ENCODE measurements at places on chromosomes 11 and 22. TPM values are rescaled to one million over a fixed set of nuclear protein-coding genes. Genes with fewer than 3 reads are reported as not detected.
A peak's percentile ranks its signal among the peaks of the same experiment; 100 is the strongest.

- no peak for DNase-seq
Observed at GRCh38 chr11:36034551-36035331, 90.9 kb downstream of the LDLRAD3 start.

- no peak for DNase-seq
Observed at GRCh38 chr22:23657727-23658126, 25.6 kb upstream of the DRICH1 start.

- no peak for DNase-seq
Observed at GRCh38 chr11:133826866-133827265, 18.4 kb downstream of the SPATA19 start.

- no peak for DNase-seq
Observed at GRCh38 chr11:107676336-107677057, 35.4 kb downstream of the SLN start.

DNA sequence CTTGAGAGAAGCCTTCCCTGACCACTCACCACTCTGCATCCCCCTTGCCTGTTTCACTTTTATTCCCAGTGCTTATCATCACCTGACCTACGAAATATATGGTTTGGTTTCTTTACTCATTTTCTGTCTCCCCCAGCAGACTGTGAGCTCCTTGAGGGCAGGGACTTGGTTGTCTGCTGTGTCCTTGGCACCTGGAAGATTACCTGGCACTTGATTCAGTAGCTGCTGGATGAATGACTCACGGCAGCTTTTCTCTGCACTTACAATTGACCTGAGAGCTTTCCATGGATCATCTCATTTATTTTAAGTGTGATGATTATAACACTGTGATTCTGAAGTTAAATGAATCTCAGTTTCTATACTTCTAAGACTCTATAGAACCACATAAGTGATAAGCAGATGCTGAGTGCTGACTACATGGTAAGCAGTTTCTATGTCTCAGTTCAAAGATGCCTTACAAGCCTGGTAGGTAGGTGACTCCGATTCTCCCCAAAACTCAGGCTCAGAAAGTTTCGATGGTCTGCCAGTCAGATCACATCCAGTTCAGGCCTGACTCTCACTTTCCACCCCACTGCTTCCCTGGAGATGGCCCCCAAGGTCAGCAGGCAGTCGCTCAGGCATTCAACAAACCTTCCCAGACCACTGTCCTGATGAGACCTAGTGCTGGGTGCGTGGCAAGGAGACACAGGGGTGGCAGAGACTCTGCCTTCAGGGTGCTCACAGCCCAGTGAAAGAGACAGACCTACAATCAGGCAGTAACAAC lies 11.6 kb downstream of the IL2RB start:
- no peak for DNase-seq

DNA sequence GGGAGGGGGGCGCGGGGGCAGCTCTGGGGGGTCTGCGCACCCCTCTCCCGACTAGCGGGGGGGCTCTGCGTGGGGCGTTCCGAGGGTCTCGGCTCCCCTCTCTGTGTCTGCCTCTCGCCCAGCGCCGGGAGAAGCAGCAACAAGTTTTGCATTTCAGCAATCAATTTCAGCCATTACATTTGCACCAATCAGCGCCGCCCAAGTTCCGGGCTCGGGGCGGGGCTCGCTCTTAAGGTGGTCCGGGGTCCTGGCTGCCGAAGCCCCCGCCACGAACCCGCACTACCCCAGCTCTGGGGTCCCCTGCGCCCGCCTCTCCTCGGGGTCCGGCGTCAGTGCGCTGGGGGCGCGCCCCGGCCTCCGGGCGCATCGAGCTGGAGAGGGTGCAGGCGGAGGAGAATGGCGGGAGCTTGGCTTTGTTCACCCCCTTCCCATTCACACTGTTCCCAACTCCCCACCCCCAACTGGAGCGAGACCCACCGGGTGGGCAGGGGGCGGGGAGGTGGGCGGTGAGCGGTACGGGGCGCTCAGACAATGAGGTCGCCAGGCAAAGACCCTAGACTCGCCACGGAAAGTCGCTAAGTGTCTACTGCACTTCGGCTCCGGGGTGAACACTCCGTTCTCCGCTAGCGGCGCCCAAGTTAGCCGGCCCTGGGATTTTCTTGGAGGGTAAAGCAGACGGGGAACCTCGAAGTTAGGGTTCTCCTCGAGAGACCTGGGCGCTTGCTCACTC lies at the start of gene MN1:
Gene MN1 (minus strand): TSS at position 141 of the 730 bp plus-strand sequence. CDS start 1,213 bp downstream, outside the sequence.
- DNase-seq = no peak

DNA sequence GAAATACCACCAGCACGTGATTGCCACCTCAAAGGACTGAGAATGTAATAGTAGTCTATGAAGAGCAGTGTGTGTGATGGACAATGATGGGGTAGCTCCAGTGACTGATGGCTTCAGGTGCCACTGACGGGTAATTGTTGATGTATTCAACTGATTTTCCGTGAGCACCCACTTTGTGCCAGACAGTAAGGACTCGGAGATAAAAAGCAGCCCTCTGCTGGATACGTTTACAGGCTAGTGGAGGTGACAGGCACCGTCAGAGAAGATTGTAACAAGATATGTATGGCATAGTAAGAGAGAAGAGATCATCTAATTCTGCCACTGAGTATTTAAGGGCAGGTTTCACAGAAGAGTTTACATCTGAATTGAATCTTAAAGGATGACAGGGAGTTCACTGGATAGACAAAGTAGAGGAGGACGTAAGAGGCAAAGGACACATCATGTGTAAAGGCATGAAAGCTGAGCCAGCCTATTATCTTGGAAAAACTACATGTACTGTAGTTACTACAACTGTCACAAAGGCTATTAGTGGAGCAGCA lies 1.1 kb upstream of the ENTHD1 start:
- no peak for DNase-seq

DNA sequence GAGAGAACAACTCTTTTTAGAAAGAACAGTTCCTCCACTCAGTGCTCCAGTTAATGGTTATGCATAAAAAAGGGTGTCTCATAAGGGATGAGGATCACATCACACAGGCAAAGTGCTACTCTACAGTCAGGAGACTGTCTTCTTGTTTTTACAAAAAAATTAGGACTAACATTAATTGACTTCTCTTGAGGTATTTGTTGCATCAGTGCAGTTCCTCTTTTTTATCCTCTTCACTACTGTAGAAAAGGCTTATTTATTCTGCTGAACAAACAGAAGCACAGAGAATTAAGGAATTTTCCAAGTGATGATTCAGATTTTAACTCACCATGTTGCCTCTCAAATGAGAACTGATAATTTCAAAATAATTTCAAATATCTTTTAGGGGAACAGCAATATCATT lies 1.9 kb downstream of the MMP8 start:
- no peak for DNase-seq

GRCh38 chr11:20026629-20027555 lies 133.4 kb downstream of the DBX1 start:
- peak; percentile 81 for DNase-seq

- DNase-seq = no peak
Observed at GRCh38 chr11:118656563-118657165, 22.8 kb downstream of the TREH start.

- DNase-seq = no peak
Observed at GRCh38 chr11:64076758-64077157, 41.0 kb downstream of the FLRT1 start.

- DNase-seq = no peak
Observed at GRCh38 chr11:83035070-83035854, 36.4 kb downstream of the RAB30 start.

- DNase-seq = no peak
Observed at GRCh38 chr11:76119779-76120178, 86.5 kb downstream of the WNT11 start.

DNA sequence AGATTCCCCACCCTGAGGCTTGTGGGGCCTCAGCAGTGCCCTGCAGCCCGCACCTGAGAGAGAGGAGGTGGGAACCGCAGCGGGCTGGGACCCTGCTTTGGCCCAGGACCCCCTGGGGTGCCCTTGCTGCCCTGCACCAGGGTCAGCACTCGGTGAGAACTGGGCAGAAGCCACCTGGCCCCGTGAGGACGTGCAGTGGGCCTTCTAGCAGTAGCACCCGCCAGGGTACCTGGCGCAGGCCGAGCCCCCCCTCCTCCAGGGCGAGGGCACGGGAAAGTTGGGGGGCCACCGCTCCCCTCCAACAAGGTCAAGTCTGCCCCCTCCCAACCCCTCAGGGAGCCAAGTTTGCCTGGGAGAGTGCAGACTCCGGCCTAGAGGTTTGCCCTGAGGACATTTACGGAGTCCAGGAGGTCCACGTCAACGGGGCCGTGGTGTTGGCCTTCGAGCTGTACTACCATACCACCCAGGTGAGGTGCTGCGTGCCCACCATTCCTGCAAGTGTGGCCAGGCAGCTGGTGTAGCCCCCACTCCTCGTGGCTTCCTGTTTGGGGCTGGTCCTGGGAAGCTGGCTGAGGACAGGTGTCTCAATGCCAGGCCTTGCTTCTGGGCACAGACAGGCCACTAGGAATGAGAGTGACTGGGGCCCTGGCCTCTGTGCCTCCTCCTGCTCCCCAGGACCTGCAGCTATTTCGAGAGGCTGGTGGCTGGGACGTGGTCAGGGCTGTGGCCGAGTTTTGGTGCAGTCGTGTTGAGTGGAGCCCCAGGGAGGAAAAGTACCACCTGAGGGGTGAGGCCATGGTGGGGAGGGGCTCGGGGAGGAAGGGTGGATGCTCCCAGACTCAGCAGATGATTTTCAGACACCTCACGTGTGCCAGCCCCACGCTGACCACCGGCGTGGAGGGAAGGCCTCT lies 3.5 kb downstream of the PGGHG start:
- no peak for DNase-seq

DNA sequence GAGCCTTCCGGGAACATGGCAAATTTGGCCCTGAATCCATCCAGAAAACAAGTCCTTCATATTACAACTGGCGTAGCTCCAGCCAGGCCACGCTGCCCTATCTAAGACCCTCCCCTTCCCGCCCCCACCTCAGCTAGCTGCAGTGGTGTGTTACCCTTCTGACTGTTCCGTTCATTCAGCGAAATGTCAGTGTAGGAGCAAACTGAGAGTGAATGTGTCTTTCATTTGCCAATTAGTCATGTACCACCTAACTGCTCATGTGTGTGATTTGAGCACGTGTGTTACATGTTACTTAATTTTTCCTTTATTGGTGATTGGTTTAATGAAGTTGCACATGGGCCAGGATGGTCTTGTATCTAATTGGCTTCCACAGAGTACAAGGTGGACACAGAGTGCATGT lies 34.8 kb upstream of the POU2AF1 start:
- no peak for DNase-seq

DNA sequence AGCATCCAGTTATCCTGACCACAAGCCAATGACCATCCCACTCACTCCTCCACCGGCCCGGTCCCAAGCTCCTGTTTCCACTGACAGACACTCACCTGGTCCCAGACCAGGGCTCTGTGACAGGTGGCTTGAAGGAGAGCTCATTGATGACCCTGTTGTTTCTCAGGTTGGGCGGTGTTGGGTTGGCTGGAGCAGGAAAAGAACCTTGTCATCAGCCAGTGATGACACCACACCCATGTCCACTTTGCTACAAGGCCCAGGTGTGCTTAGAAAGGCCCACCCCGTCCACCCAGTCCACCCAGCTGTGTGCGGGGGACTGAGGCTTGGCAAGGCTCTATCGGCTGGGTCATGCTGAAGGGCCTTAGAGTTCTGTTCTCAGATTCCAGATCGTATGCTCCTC lies 42.9 kb downstream of the GAB4 start:
- DNase-seq = no peak

GRCh38 chr11:13053255-13053917 lies 44.3 kb downstream of the RASSF10 start:
- no peak for DNase-seq

DNA sequence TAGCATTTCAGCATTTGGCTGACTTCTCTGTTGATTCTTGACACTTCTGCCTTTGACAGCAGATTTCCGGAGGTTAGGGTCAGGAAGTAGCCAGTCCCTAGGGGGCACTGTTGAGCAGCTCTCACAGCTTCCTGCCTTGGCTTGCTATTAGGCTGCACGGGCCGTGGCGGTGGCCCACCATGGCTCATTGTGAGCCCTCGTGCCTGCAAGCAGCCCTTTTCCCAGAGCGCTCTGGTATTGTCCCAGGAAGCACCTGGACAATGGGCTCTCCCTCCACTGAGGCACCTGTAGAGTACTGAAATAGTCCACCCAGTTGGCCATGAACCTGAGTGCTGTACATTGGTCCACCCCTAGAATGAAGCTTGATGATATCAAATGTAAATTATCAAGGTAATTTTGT lies 100.2 kb upstream of the GAL start:
- peak; percentile 19 for DNase-seq

DNA sequence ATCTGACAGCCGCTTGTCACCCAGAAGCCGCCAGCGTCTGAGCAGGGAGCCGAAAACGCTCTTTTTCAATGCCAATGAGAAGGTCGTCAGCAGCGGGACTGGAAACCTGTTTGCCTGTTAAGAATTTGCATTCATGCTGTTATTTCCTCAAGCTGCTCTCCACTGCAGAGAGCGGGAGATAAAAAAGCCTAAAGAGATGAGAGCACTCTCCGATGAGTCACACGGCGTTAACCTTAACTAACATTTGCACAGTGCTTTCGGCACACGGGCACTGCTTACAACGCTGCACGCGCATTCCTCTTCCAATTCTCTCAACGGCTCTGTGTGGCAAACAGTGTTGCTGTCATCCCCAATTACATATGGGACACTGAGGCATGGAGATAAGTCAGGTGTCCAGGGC lies 40.0 kb upstream of the RTL6 start:
- no peak for DNase-seq

DNA sequence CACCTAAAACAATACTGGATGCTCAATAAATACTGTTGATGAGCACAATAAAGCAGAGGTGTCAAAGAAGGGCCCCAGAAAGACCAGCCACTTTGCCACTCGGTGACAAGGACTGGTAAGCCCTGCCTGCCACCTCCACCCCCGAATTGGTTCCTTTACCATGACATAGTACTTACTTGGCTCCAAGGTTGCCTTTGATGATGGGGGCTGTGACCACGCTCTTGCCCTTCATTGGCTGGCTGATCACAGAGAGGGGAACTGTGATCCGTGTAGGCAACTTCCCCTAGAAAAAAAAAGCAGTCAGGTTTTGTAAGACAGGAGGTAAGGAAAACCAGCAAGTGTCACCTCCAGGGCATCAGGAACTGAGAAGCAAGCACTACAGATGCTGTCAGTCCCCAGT lies 29.7 kb downstream of the NFRKB start:
- no peak for DNase-seq

- DNase-seq = no peak
Observed at GRCh38 chr11:45392591-45393091, 106.5 kb upstream of the SYT13 start.

The PKNOX2 gene
- polyA plus RNA-seq = 13.9 TPM

The MTNR1B gene
- not detected for polyA plus RNA-seq

The OR56B1 gene
- polyA plus RNA-seq = not detected

The TRPT1 gene
- polyA plus RNA-seq = 44.8 TPM

The PARVG gene
- polyA plus RNA-seq = 2.0 TPM

The COA4 gene
- 61.1 TPM for polyA plus RNA-seq

The ZP1 gene
- 0.30 TPM for polyA plus RNA-seq

The POLA2 gene
- polyA plus RNA-seq = 35.0 TPM

The TEAD1 gene
- polyA plus RNA-seq = 94.4 TPM

The ARHGEF17 gene
- polyA plus RNA-seq = 94.4 TPM

The RTN4RL2 gene
- polyA plus RNA-seq = 2.5 TPM

The GTF2H1 gene
- 67.8 TPM for polyA plus RNA-seq

The TMEM138 gene
- 59.2 TPM for polyA plus RNA-seq
